Activated CD4-positive, alpha-beta T cell treated with anti-CD3 and anti-CD28 coated beads, Interleukin-2, amount 50 U/mL, for 1 hour (primary cell): ENCODE measurements at places on chromosomes 11 and 22.

- DNase-seq = no peak
Observed at GRCh38 chr11:95500466-95500865, 269.5 kb upstream of the SESN3 start.

GRCh38 chr11:90220391-90220790 is 2.5 kb downstream of the CHORDC1 start:
- DNase-seq = no peak

GRCh38 chr11:75583718-75584658 is 21.9 kb downstream of the SERPINH1 start:
- no peak for DNase-seq

DNA sequence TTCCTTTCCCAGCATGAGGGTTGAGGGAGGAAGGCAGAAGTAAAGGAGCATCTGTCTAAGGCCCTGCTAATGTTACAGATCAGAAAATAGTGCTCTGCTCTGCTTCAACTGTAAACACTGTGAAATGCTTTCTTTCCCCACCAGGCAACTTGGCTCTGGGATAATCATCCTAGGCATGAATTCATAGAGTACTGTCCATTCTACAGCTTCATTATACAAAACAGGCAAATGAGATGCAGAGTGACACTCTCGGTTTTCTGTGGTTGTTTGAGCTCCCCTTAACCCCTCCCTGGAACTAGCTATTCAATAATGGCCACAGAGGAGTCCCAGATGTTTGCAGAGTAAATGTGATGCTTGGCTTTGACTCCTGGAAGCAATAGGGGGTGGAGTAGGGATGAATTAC is 184.3 kb upstream of the CTSC start:
- DNase-seq = no peak

- peak; percentile 52 for DNase-seq
Observed at GRCh38 chr22:45318558-45319323, 9.0 kb downstream of the FAM118A start.

DNA sequence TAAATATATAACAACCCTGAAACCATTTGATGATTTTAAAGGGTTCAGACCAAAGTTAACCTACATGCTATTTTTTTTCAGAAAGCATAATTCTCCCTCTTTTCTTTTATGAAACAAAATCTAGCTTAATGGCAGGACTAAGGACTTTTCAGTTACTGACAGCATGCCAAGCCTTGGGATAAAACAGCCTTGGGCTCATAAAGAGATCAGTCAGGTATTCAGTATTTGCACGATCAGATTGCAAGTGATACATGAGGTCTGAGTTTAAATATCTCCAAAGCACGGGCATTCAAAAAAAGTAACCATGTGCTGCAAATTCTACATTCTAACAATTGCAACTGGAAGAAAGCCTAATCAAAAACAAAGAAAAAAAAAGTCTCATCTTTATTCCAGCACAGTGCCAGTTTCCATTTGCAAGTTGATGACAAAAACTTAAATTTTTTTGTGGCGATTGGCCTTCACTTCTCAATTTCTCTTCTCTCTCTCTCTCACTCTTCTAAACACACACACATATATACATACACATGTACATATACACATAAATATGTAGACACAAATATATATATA is 60.1 kb downstream of the CTSC start:
- DNase-seq = no peak

DNA sequence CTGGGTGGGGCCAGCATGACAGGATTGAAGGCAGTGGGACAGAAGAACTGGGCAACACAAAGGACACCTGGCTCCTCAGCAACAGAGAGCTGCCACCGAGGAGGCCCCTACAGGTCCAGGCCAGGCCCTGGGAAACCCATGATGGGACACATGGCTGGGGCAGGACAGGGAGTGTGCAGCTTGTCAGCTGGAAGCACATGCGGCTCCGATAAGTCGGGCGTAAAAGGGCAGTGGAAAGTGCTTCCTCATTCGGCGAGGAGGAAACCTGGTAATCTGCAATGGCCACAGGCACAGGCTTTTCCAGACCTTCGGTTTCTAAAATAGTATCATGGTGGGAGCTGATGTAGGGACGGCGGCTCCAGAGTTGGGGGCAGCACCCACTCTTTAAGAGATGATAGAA is 16.5 kb downstream of the GNAZ start:
- DNase-seq = no peak

DNA sequence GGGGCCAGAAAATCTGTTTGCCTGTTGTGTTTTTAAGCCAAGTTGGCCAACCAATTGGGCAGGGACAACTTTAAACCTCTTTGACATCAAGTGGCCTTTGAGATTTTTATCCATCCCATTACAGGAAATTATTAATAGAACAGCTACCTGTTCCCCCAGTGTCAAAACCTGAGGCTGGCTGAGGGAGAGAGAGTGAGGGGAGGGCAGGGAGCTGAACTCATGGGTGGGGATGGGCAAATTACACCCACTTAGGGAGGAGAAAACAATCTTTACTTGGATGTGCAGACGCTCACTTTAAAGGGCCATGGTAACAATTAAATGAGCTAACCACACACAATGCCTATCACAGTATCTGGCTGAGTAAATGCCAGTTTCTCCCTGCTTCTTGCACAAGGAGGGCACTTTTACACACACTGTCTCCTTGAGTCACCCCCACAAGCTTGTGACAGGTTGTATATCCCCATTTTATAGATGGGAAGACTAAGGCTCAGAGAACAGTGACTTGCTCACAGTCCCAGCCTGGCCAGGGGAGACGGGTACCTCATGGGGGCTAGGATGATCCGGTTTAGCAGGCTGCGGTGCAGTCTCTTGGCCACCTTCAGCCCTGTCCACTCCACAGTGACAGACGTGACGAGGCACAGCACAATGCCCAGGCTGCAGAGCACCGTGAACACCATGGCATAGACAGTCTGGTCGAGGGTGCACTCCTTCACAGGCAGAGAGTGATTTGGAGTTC is 17.8 kb upstream of the KCNJ11 start:
- no peak for DNase-seq

DNA sequence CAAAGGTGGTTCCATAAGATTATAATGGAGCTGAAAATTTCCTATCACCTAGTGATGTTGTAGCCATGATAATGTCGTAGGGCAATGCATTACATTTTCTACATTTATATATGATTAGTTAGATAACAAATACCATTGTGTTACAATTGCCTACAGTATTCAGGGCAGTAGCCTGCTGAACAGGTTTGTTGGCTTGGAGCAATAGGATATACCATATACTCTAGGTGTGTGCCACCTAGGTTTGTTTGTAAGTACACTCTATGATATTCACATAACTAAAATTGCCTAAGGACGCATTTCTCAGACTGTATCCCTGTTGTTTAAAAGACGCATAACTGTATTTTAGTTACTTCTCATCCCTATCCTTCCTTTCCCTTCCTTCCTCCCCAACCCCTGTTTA is 13.6 kb downstream of the PLEKHB1 start:
- DNase-seq = no peak

DNA sequence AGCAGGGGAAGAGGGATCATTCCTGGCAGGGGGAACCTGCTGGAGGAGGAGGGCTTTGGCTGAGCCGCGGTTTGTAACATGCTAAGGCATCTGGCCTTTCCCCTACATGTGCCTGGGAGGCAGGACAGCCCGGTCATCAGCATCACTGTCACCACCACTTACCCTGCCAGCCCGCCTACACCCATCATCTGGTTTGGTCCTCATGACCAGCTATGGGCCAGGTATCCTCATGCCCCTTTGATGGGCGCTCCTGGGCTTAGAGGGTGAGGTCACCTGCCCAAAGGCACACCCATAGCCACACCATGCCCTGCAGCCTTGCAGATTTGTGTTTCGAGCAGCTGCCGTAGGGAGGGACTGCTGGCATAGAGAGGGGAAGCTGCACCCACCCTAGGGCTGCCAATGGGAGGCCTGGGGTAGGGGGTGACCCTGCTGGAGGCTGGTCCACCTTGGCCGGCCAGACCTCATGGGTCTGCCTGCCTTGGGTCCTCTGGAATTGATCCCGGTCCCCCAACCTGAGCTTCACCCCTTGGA is 2.6 kb downstream of the MRGPRF start:
- no peak for DNase-seq

GRCh38 chr11:65425971-65426838 is 3.6 kb downstream of the NEAT1 start:
- DNase-seq = no peak

DNA sequence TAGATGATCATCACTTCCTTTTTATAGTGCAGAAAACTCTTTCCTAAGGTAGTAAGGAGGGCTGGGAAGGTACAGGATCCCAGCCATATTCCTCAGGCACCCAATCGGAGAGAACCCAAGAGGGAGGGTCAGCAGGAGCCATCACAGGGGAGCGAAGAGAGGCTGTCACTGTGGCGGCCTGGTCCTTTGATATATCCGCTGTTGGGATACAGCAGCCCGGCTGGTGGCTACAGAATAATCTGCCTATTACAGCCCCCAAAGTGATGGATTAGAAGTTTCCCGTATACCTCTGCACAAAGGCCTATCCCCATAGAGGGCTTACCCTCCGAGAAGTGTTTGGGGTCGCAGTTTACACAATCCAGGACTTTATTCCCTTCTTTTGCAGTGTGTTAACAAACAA is 48.5 kb downstream of the OR4D9 start:
- no peak for DNase-seq

- DNase-seq = peak; percentile 86
Observed at GRCh38 chr22:36506637-36507517, at the start of gene FOXRED2. FOXRED2 (minus strand) TSS chr22:36507040; CDS start chr22:36506422, 618 bp downstream.

GRCh38 chr22:37498289-37498909 is 12.2 kb upstream of the MFNG start:
- peak; percentile 73 for DNase-seq

GRCh38 chr11:47918370-47918690 is 62.0 kb upstream of the PTPRJ start:
- DNase-seq = no peak

GRCh38 chr11:36389811-36390210 is 93.7 kb downstream of the PRR5L start:
- DNase-seq = no peak

GRCh38 chr11:14668731-14669301 is 25.2 kb downstream of the PDE3B start:
- DNase-seq = no peak

DNA sequence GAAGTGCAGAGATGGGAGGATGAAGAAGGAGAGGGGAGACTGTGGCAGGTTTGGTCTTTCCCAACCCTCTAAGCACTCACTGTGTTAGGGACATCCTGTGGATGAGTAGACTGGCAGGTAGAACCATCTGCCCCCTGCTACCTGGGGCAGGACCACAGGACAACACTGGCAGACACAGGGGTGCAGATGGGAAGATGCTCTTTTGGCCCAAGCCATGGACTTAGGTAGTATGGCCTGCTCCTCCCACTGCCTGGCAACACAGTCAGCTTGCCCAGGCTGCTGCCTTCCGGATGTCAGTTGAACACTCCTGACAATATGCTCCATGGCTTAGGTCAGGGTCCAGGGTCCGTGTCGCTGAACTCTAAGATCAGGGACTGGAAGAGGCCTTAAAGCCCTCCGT is 140.7 kb upstream of the NAV2 start:
- DNase-seq = no peak

- DNase-seq = no peak
Observed at GRCh38 chr11:70826541-70827335, 425.6 kb downstream of the SHANK2 start.

- DNase-seq = no peak
Observed at GRCh38 chr11:19403196-19403895, 162.6 kb upstream of the E2F8 start.

DNA sequence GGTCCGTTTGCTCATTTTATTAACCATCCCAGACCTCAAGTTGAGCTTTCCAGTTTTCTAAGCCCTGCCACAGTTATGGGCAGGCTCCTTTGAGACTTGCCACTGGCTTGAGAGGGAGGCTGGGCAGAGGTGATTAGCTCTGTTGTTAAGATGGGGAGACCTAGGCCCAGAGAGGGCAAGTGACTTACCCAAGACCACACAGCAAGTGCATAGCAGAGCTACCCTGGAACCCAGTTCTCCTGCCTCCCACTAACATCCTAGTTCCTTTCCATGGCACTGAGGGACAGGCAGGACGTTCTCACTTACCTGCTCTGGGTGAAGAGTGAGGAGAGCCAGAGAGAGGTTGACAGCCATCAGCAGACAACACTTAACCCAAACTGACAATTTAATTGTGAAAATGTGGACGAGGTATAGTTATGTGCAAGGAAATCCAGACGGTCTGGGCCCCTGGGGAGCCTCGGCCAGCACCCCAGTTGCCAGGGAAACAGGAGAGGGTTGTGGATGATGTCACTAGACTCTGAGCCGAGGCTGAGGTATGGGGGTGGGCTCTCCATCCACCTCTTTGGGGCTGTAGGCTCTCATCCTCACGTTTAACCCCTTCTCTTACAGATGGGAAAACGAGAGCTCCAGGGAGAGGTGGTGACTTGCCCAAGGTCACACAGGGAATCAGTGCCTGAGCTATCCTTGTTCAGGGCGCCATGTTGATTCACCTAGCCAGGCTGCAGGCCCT is 12.3 kb upstream of the WNT11 start:
- no peak for DNase-seq

- no peak for DNase-seq
Observed at GRCh38 chr11:118715245-118715831, 35.9 kb upstream of the TREH start.

DNA sequence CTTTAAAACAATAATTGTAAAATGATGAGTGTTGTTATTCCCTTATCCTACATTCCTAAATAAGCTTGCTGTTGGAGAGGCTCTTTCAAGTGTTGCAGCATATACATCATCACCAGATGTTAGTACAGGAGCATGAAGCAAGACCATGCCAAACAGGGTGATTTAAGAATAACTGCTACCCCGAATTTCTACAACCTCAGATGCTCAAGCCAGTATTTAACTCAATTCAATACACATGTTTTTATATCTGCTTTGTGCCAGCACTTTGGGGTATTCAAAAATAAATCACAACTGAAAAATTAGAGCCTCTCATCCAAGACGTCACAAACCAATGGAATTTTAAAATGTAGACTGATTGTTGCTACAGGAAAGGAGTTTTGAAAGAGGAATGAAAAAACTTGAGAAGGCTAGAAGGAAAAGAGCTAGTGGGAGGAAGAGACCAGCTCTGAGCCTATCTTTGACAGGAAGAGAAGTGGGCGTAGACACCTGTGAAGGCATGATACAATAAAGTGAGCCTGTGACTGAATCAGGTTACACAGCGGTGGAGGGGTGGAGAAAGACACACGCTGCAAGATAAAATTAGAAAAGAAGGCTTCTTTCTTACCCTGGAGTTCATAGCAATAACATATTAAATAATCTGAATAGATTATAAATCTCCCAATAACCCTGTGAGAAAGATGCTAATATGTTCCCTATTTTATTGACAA is 95.8 kb downstream of the DLG2 start:
- no peak for DNase-seq
